Naive thymus-derived CD8-positive, alpha-beta T cell (primary cell): ENCODE measurements at places on chromosomes 7 and 10.

GRCh38 chr7:55285665-55286064 lies 79.5 kb upstream of the LANCL2 start:
- DNase-seq = no peak

- DNase-seq = no peak
Observed at GRCh38 chr10:130461631-130462030, 325.4 kb downstream of the GLRX3 start.

DNA sequence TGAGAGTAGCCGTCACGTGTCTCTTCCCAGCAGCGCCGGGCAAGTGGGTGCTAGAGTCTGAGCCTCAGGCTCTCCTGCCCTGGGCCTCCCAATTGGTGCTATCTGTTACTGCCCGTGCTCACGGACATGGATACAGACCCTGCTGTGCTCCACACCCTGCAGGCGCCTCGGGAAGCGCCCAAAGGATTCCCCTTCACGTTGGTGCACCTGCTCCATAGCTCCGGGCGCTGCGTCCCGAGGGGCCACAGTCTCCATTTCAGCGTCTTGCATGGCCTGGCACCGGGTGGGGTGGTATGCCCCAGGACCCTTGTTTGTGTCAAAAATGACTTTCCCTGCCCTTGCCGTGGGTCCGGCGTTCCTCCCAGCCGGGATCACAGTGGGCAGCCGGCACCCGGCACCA lies 13.8 kb upstream of the ZNF212 start:
- no peak for DNase-seq

- no peak for DNase-seq
Observed at GRCh38 chr7:55117286-55117685, 98.5 kb downstream of the EGFR start.

GRCh38 chr7:146094356-146094755 lies 22.2 kb upstream of the CNTNAP2 start:
- no peak for DNase-seq

DNA sequence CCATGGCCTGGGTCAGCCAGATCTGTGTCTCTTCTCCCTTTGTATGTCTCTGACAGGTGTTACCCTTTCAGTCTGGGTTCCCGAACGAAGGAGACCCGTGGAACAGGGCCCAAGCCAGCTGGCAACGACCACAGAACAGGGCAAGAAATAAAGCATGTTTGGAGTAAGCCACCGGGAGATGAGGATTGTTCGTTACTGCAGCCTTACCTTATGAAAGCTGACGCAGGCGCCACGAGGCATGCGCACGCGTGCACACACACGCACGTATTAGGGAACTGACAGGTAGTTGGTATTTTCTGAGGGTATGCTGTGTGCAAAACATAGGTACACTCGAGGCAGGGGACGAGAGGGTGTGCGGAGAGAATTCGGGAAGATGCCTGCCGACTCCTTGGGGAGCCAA lies 46.4 kb upstream of the ENO4 start:
- no peak for DNase-seq

GRCh38 chr7:131961054-131961680 lies 404.7 kb upstream of the PODXL start:
- DNase-seq = no peak

- no peak for DNase-seq
Observed at GRCh38 chr7:516216-516605, 3.4 kb downstream of the PDGFA start.

GRCh38 chr10:28047061-28047460 lies 48.2 kb upstream of the ODAD2 start:
- no peak for DNase-seq

DNA sequence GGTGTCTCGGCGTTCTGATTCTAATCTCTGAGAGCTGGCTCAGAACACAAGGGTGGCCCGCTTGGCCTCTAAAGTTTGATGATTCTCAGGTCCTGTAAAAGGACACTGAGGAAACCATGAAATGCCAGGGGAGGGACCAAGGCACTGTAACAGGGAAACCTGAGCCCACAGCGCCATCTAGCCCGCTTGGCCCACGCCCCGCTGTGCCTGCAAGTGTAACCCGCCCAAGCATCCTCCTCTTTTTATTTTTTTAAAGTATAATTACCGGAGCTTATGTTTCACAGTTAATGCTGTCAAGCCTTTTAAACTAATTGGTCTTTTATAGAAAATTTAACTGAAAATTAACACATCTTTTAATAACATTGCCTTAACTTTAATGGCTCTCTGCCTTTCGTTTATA lies 734.7 kb downstream of the KCNMA1 start:
- DNase-seq = no peak

DNA sequence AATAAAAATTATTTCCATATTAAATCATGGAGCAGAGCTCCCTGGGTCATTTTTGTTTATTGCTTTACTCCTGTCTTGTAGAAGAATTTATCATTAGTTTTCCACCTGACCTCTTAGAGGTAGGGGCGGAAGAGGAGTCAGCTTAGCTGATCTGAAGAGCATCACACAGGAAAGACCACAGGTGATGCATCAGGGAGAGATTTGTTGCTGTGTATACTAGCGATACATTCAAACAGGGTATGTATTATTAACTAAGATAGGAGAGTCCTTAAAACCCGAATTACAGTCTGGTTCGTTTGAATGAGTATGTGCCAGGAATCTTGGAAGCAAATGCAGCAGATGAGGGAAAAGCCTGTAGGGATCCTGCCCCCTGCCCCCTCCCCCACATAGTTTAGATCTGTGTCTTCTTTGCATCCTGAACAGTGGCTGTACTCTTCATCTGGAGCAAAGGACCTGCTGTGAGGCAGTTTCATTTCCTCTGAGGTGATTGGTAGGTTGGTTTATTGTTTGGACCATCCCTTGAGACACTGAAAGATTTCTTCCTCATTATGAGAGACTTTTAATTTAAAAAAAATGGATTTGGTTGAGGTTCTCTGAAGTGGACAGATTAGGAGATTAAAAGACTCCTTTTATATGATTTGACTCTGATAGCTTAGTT lies 177.0 kb downstream of the SND1 start:
- no peak for DNase-seq

- no peak for DNase-seq
Observed at GRCh38 chr7:99308461-99309074, 17.1 kb upstream of the ARPC1A start.

GRCh38 chr7:112940314-112940732 lies 146.3 kb downstream of the GPR85 start:
- no peak for DNase-seq

DNA sequence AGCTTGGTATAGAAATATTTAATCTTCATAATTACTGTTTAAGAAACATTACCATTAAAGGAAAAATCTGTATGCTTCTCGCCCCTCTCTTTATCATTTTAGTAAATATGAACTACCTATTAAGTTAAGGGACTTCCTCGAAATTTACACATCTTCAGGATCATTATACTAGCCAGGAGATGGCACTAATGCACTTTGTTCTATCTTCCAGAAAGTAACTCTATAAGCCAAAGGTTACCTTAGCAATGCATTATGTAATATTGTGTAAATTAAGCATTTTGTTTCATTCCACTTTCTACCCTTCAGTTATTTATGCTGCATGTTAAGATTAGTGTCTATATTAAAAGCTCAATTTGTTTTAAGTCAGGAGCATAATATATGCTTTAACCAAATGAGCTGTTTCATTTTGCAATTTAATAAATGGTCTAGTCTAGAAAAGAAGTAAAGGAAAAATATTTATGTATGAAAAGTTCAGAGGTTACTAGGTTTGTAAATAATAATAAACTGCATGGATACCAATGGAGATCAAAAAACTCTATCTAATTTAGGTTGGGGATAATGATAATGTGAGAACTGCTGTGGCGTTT lies 128.5 kb downstream of the ANKRD7 start:
- DNase-seq = no peak

GRCh38 chr10:129963641-129964501 lies at the start of gene EBF3:
EBF3 (minus strand) TSS chr10:129964274; CDS start chr10:129963768, 506 bp downstream.
- DNase-seq = peak; percentile 61

- DNase-seq = no peak
Observed at GRCh38 chr10:25682203-25682851, 251.7 kb upstream of the MYO3A start.

DNA sequence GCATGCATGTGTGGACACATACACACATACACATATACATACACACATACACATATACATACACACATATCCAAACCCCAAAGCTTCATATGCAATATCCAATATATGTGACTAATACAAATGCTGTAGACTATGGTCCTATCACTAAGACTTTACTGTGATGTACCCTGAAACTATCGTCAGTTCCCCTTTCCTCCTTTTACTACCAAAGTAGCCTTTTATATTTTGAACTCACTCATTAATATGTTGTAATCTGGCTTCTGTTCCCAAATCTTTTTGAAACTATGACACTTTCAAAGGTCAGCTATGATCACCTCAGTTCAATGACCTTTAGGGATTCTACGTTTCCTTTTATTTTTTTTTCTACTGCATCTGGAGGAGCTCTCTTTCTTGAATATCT lies 64.8 kb upstream of the TFEC start:
- DNase-seq = no peak

DNA sequence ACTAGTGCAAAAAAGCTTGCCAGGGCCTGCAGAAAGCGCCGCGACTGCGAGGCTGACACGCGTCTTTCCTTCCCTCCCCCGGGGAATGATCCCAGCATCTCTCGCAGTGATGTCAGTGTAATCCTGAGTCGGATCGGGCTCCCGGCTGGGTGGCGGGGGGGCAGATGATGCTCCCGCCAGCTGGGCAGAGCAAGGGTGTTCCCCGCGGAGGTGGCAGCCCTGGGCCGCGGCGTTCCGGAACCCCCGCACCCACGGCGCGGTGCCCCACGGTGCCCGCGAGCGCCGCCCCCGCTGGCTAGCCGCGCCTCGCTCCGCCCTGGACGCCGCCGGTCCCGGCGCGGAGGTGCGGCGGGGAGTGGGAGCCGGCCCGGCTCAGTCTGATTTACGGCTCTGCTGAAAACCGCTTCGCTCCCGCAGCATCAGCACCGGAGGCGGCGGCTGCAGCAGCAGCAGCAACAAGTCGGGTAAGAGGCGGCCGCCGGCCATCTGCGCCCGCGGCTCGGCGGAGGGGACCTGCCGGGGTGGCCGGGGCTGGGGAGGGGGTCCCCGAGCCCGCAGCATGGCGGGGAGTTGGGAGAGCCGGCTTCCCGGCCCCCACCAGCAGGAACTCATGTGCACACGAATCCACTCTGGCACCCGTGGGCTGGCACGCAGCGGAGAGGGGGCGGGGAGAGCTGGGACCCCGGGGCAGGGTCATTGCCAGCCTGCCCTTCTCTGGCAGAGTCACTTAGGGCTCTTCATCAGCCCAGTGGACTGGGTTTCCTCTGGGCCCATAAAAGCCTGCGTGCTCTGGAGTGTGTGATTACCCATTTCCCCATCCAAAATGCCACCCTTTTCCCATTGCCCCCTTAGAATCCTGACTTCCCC lies at the start of gene ZNF365:
ZNF365 (plus strand) TSS at position 375 of the 867 bp plus-strand sequence. CDS start 1,825 bp downstream, outside the sequence.
- DNase-seq = peak; percentile 14
